ENCODE measurements at places on chromosomes 12 and 14.

DNA sequence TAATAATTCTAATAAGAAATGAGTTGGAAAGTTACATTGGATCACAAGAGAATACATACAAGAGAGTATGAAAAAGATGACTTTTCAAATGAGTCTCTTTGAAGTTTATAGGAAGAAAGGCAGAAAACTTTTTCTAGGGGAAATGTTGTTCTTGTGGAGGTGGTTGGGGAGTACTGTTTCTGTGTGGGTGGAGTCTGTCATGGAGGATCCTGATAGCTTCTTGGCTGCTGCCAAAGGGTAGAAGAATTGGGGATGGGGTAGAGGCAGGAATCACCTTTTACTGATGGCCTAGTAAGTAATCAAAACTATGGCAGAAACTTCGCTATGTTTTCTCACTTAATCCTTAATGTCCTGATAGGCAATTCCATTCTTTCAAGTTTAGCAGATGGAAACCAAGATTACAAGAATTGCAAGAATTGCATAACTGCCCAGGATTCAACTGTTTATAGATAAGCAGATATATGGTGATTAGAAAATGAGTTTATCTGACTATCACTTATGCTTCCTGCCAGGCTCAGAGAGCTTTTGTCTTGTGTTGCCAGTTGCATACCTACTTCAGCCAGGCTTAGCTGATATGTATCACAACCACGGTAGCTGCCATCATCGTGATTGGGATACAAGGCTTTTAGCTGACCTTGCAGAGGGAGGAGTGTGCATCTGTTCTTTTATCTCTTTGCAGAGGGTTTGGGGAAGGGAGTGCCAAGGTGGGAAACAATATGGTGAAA is 463.9 kb downstream of the TMTC2 start:
- no peak for DNase-seq

GRCh38 chr12:16348435-16349130 is 1.1 kb downstream of the MGST1 start:
- no peak for DNase-seq

DNA sequence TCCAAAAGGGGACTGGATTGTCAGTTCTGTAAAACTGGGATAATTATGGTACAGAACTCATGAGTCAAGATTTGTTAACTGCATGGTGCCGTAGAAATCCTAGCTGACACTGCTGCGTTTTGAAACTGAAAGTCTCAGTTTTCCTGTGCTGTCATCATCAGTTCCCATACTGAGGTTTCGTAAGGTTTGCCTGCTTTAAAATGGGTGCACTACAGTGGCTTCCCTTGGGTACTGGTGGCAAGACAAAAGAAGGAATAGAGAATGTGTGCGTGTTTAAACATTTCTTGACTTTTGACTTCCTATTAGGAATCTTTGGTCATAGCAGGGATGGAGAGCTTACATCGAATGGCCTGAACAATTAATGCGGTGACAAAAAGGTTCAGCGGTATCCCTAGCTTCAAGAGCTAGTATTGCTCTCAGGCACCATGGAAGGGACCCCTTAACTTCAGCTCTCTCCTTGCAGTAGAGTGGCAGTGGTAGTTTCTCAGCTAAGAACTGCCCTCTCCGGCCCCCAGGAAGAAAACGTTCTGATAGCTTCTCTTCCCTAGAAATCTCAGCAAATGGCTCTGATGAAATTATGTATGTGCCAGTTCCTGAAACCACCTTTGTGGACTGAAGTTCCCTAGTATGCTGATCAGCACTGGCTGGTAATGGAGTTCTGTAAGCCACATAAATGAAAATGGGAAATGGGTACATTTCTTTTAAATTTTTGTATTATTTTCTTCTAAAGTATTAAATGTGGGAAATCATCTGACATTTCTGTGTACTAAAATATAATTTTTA is 28.9 kb downstream of the ANO6 start:
- no peak for DNase-seq

GRCh38 chr12:74381958-74382357 is 155.7 kb upstream of the ATXN7L3B start:
- no peak for DNase-seq

GRCh38 chr12:124557518-124558223 is 9.7 kb downstream of the NCOR2 start:
- DNase-seq: no peak

- no peak for DNase-seq
Measured at GRCh38 chr14:76499399-76499798, 123.5 kb downstream of the ESRRB start.

DNA sequence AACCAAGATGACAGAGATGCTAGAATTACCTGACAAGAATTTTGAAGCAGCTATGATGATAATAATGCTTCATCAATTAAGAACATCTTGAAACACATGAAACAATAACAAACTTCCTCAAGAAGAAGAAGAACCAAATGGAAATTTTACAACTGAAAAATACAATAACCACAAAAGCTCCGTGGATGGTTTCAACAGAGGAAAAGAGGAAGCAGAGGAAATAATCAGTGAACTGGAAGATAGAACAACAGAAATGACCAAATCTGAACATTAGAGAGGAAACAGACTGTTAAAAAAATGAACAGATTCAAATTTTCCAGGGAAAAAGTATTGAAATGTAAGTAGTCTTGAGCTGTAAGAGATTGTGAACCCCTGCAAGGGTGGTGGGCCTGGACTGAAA is 62.8 kb upstream of the SLC35F4 start:
- no peak for DNase-seq

DNA sequence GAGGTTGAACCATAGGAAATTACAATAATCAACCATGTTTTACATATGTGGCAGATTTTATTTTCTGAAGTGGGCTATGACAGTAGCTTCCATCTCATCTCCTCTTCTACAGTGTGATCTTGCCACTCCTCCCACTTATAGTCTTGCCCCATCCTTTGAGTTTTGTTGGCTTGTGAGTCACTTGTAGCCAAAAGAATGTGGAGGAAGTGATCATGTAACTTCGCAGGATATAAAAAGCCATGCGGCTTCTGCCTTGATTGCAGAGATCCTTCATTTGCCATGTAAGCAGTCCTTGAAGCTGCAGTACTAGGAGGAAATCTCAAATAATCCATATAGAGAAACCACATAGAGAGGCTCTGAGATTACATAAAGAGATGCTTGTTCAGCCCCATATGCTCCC is 13.7 kb upstream of the ZNF84 start:
- DNase-seq: no peak

DNA sequence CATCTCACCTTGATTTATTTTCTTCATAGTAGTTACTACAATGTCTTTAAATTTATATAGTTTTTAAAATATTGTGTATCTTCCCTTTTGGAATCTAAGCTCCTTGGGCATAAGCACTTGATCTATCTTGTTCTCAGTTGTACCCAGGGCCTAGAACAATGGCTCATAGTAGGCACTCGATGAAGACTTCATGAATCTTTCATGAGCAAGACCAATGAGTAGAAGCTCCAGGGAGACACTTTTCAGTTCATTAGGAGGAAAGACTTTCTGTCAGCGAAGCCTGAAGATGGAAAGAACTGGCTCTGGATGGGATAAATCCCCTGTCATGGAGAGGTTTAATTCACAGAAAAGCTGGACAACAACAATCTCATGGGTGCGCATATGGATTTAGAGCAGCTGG is 140.2 kb upstream of the CRY1 start:
- DNase-seq: no peak

GRCh38 chr12:108328420-108328819 is 10.7 kb downstream of the CMKLR1 start:
- DNase-seq: no peak

- no peak for DNase-seq
Measured at GRCh38 chr14:84963518-84963917, 566.4 kb upstream of the FLRT2 start.
